ENCODE measurements at places on chromosomes 1 and 21.

- DNase-seq = no peak
Measured at GRCh38 chr1:88609051-88609450, 75.0 kb upstream of the PKN2 start.

DNA sequence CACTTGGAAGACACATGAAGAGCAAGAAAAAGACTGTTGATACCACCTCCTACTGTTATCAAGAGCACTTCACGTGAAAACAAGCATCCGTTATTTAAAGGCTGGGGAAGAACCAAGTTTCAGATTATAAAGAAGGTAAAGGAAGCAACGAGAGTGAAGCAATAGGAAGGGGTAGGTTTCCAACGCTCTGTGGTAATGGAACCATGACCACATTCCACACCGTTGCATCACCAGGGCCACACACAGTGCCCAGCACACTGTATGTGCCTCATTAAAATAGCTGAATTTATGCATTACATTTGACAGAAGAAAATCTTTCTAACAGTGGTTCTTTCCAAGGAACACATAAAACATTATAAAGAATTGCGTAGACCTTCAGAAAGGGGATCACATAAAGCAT lies 435.8 kb downstream of the MRPL39 start:
- no peak for DNase-seq

DNA sequence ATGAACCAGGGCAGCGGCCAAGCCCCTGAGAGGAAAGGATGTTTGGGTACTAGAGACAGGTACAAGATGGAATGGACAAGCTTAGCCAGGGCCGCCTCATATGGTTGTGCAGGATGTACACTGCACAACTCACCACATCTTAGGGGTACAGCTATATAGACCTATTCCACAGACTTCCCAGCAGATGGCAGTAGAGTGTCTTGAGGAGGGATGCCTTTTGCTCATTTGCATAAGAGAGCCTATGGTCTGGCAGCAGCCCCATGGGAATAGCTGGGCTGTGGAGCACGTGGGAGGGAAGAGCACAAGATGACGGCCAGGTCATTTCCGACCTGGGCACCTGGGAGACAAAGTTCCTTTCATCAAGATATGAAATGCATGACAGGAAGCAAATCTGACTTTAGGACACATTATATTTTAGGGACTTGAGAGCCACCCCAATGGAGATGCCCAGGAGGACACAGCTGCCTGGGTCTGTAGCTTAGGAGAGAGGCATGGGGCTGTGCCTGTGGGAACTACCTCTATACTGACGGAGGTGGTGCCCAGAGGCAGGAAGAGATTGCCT lies 215.5 kb downstream of the KCNJ6 start:
- DNase-seq = no peak

DNA sequence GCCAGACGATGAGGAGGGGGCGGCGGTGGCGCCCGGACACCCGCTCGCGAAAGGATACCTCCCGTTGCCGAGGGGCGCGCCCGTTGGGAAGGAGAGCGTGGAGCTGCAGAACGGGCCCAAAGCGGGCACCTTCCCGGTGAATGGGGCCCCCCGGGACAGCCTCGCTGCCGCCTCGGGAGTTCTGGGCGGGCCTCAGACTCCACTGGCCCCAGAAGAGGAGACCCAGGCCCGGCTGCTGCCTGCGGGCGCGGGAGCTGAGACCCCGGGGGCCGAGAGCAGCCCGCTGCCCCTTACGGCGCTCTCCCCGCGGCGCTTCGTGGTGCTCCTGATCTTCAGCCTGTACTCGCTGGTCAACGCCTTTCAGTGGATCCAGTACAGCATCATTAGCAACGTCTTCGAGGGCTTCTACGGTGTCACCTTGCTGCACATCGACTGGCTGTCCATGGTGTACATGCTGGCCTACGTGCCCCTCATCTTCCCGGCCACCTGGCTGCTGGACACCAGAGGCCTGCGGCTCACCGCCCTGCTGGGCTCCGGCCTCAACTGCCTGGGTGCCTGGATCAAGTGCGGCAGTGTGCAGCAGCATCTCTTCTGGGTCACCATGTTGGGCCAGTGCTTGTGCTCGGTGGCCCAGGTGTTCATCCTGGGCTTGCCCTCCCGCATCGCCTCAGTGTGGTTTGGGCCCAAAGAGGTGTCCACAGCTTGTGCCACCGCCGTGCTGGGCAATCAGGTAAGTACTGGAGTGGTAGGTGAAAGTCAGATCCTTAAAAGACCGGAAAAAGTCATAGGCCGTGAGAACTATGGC lies 588 bp downstream of the FLVCR1 start:
- peak; percentile 2 for DNase-seq

DNA sequence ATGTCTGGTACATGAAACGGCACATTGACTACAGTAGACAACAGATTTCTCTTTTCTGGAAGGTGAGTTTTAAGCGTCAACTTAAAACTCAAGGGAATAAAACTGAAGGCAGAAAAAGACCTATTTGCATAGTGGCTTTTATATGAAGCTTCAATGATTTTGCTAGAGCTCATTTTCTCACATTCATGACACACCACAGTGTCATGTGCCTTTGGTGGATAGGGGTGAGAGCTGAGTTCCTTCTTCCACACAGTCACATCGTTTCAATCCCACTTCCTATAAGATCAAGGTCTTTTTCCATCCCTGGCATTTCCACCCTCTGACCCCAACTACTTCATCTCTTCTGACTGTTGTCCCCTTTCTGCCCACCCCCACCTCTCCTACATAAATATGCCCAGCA lies 31.0 kb downstream of the IL12RB2 start:
- DNase-seq = no peak

GRCh38 chr1:192584866-192585265 lies 9.3 kb downstream of the RGS1 start:
- no peak for DNase-seq

DNA sequence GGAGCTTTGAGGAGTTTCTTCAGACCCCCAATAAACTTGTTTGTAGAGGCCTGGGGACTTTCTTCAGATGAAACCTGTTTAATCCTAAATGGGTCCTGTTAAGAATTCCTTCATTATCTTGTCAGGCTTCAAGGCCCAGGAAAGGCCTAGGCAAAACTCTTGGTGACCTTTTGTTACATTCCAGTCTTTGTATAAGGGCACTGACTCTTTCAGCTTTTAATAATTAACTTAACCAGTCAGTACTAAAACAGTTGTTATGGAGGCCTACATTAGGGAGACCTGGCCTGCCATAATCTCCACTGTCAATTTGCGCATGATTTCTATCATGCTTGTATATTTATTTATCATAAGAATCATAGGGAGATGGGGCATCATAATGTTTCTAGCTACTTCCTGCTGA lies 110.2 kb downstream of the FCRL5 start:
- DNase-seq = no peak

DNA sequence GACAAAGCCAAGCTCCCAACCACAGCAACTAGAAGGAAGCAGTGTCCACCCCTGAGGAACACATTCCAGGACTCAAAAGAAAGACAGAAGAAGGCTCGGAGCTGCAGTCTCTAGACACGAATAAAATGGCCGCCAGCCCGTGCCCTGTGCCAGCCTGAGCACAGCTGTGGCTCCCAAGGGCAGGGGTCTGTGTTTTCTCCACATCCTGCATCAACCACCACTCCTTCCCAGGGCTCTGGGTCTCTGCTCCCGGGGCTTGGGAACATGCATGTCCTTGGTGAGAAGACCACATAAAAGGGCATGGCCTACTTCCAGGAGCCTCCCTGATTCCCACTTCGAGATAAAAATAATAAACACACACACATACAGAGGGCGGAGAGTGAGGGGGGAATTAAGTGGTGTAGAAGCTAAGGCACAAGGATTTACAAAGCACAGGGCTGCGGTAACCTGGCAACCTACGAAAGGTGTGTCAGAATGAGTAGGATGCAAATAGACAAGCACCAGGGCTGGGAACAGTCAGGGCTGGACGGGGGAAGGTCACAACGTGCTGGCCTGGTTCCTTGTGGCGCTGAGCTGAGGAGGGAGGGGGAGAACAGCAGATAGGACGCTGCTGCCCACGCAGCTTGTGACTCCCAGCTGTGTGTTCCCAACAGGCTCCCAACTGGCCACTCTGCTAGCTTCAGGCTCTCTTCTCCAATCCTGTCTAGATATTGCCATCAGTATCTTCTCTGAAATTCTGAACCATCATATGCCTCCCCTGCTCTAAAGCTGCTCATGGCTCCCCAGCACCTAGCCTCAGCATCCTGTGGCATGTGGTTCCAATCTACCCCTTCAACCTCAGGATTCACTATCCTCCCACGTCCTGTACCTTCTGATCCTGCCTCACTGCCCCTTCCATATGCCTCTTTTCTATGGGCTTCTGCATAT lies 72.5 kb downstream of the CD34 start:
- DNase-seq = no peak

DNA sequence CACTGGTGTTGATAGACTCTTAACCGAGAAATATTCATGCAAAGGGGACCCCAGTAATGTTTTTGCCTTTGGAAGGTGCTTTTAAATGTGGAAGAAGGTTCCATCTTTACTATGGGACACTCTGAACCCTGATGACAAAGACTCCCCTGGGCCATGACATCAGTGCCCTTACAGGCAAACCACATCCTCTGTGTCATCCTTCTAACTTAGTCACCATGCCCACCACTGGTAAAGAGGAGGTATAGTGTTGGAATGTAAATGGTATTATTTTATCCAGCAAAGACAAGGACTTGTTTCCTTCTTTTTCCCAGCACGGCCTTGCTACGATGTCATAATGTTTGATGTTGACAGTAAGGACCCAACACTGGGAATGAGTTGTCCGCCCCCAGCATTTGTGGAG lies 12.6 kb downstream of the METTL13 start:
- DNase-seq = no peak

DNA sequence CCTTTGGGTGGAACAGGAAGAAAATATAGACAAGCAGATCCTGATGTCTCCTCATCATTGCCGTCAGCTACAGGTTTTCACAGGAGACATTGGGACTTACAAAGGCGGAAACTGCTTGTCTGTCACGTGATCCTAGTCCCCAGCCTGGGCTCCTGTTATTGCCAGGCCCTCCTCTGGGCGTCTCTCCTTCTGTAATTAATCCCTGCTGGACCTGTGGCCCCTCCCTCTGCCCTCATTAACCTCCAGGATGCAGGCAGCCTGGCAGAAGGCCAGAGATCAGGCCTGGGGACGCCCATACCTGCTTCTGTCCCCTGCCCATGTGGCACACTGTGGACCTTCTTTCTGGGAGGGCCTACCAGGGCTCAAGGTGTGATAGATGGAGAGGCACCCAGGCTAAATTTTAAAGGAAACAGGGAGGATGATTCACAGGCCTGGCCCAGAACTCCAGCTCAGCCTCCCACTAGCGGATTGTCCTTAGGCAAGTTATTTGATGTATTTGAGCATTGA lies 2.4 kb downstream of the S100A5 start:
- DNase-seq = no peak

DNA sequence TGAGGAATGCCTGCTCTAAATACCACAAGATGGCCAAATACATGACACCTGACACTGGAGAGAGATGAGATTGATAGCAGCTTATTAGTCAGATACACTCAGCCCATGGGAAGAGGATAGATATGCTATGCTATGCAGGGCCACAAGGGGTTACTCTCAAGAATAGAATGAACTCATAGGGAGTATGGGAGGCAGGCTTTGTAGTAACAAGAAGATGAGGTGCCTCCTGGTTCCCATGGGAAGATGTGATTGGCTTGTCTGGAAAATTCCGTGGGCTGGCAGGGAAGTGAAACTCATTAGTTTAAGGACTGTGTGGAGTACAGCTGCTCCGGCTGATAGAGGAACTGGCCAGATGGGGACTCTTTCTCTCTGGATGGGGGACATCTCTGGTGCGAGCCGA lies 16.5 kb downstream of the CCDC30 start:
- DNase-seq = no peak

DNA sequence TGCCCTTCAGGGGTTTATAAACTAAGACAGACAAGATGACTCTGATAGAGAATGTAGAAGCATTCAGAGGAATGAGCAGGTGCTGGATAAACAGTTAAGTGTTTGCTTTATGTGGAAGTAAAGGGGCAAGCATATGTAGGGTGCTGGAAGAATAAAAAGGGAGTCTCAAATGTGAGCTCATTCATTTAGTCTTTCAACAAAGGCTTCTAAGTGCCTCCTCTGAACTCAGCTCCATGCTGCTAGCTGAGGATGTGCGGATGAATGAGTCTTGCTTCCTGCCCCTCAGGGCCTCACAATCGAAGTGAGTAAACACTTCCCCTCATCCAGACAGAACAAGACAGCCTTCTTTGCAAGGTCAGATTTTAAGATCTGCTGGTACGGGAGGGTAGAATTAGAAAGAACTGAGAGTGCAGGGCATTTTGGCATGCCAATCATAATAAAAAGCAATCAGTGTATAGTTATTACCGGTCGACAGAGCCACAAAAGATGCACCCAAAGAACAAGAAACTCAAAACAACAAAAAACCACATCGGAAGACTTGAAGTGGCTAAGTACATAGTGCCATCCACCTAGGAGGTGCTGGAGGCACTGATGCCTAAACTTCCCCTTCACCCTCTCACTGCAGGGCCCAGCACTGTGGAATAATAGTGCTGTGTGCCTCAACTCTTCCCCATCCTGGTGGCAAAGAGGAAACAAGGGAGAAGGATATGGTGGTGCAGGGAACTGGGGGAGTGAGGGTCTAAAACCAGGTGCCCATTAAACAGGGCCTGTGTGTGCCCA lies 69.8 kb downstream of the TNR start:
- no peak for DNase-seq

DNA sequence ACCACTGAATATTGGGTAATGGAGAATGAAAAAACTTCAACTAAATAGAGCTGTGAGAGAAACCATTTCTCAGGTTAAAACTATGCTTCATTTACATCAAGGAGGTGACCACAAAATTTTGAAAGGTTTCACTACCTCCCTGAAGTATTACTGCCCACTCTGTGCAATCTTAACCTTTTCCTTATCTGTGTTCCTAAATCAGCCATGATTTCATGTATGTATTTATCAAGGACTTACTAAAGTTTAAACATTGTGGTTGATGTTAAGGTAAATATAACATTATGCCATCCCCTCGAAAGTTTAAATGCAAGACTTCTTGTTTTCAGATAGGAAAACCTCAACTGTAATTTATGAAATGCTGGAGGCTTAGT lies 84.4 kb downstream of the CLEC20A start:
- no peak for DNase-seq

DNA sequence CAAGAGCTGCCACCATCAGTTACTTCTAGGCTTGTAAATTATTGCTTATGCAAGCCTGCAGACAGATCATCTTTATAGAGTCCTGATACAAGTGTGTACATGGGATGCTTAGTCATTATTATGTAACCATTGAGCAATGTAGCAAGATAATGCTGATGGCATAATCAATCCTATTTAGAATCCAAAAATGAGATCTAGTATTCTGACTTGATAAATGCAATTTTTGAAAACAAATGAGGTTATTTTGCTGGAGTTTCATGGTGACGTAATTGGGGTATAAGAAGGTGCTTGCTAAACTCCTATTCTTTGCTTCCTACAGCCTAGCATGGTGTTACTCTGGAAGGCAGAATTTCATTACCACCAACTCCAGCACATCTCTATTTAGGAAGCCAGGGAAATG lies 801.7 kb upstream of the PRMT6 start:
- DNase-seq = no peak

Data from stimulated activated CD4-positive, alpha-beta T cell treated with anti-CD3 and anti-CD28 coated beads, Interleukin-1b, Interleukin-23, amount 100 ng/mL, for 24 hours (primary cell).